Epithelial cell of proximal tubule (primary cell): ENCODE measurements at places on chromosomes 7 and 10.

- no peak for DNase-seq
Measured at GRCh38 chr10:12019283-12019971, 23.2 kb downstream of the UPF2 start.

GRCh38 chr10:117370205-117370604, 5.0 kb downstream of the PDZD8 start:
- DNase-seq, result no peak

DNA sequence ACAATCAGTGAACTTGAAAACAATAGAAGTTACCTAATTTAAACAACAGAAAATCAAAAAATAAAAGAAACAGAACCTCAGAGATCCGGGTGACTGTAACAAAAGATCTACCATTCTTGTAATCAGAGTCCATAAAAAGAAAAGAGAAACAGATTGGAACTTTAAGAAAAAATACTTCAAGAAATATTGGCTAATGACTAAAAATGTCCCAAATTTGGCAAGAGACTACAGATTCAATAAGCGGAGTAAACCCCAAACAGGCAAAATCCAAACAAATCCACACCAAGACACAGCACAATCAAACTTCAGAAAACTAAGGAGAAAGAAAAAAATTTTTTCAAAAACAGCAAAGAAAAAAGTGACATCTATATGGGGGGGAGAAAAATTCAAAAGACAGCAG, 15.1 kb downstream of the GSAP start:
- DNase-seq, result no peak

- DNase-seq, result no peak
Measured at GRCh38 chr10:49618821-49619220, 5.0 kb downstream of the CHAT start.

DNA sequence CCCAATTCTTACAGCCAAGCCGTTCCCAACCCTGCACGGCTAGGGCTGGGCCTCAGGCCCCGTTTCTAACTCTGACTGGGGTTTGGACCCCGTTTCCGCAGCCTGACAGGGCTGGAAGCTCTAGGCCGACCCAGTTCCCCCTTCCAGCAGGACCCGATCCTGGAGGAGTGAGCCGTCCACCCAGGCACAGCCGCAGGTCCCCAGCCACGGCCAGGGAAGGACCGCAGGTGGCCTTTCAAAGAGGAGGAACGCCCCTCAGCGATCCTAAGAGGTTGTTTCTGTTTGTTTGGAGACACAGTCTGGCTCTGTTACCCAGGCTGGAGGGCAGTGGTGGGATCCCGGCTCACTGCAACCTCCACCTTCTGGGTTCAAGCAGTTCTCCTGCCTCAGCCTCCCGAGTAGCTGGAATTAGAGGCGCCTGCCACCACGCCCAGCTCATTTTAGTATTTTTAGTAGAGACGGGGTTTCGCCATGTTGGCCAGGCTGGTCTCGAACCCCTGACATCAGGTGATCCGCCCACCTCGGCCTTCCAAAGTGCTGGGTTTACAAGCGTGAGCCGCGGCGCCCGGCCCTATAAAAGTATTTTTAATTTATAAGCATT, 778 bp upstream of the GET4 start:
- no peak for DNase-seq

- no peak for DNase-seq
Measured at GRCh38 chr7:55239406-55239805, 125.7 kb upstream of the LANCL2 start.

GRCh38 chr7:13032576-13032975, 345.1 kb downstream of the ARL4A start:
- DNase-seq, result no peak

DNA sequence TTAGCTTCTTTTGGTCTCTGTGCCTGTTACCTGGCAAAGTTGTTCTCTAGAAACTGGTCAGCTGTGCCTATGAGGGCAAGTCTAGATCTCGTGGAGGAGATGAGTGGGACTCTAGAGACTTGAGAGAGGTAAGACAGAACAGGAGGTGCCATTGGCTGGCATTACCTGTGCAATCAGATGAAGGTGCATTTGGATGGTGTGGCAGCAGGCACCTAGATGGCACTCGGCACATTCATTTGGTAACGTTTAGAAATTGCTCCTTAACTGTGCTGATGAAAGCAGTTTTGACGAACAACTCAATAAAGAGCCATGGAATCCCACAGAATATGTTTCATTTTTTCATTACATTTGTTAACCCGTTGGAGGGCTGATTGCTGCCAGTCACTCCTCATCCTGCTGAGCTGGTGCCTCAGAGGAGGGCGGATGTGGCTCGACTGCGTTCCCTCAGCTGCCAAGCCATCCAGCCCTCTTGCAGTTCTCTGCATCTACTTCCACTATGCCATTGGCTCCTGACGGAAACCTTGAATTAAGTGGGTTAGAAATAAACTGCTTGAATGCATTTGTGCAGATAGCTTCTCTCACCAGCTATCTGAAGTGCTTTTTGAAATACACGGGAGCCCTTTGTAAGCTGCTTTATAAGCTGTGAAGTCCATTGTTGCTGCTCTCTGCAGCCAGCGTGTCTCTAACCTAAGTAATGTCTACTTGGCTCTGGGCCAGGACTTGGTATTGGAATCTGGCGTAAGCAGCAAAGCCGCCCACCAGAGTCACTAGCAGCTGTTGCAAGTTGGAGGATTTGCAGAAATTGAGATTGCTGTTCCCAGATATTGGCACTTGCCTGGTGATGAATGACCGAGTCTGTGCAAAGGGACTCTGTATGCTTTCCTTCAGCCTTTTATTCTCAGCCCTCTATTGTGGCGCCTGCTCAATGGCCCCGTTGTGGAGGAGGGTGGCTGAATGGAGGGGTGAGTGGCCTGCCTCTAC, 87.4 kb downstream of the LRRC4 start:
- DNase-seq, result no peak

DNA sequence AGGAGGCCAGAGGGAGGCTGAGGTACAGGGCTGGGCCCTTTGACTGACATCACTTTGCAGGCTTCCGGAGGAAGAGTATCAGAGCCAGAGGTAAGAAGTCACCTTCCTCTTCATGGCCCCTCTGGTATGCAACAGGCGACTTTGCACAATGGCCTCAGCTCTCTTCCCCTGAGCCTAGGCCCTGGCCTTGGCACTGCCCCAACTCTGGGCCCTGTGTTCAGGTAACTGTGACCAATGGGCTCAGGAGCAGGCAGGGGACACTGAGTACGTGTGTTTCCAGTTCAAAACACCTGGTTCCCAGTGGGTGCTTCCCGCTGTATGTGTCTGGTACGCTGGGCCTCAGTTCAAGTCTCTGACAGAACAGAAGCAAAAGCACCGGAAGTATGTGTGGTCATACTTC, 12.1 kb upstream of the PAX2 start:
- no peak for DNase-seq
